CD4-positive, alpha-beta T cell treated with Interleukin-21 for 1 hour (primary cell): ENCODE measurements at places on chromosomes 5 and 9.

GRCh38 chr5:58341476-58341875 is 118.4 kb downstream of the PLK2 start:
- no peak for DNase-seq

DNA sequence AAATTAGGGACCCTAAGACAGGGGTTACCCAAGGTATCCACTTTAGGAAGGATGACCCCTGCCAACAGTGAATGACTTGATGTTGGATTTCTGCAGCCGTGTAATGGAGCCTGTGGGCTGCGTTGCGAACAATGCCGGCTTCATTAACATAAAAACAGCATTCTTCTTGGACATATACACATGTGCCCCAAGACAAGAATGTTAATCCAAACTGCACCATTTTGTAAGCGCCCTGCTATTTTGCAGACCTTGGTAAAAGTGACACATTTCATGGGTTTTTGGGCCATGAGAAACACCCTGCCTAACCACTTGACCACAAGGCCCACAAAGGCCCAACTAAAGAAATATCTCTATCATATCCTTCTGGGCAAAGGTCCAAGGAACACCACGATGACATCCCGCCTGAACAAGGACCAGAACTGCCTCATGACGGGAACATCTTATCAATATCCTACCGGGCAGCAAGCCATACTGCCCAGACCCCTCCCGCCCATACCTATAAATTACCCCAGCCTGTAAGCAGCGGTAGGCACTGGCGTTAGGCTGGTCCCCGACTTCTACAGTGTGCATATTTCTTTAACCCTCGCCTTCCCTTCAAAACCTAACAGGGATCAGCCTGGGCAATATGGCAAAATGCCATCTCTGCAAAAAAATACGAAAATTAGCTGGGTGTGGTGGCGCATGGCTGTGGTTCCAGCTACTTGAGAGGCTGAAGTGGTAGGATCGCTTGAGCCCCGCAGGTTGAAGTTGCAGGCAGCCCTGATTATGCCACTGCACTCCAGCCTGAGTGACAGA is 9.7 kb upstream of the PDCD1LG2 start:
- no peak for DNase-seq

DNA sequence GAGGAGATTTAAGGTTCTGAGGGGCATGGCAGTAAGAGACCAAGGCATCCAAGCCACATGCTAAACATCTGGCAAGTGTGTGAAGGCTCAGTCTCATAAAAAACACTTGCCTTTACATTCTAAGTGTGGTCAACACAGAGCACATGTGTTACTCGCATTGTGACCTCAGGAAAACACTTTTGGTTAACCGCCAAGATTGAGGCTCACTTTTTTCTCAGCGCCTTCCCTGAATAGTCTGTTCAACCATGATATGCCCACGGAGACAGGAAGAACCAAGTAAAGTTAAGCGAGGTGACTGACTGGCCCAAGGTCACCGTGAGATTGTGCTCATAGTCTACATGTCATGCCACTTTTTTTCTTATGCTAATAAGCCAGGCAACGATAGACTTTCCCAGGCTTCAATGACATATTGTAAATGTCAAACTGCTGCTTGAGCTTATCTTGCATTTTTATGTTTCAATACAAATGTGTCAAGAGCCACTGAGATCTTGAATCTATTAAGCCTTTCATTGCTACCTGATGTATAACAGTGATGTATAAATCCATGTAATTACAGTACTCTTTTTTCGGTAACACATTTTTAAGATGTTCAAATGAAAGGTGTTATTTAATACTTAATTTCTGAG is 21.1 kb upstream of the IL9 start:
- peak; percentile 19 for DNase-seq

DNA sequence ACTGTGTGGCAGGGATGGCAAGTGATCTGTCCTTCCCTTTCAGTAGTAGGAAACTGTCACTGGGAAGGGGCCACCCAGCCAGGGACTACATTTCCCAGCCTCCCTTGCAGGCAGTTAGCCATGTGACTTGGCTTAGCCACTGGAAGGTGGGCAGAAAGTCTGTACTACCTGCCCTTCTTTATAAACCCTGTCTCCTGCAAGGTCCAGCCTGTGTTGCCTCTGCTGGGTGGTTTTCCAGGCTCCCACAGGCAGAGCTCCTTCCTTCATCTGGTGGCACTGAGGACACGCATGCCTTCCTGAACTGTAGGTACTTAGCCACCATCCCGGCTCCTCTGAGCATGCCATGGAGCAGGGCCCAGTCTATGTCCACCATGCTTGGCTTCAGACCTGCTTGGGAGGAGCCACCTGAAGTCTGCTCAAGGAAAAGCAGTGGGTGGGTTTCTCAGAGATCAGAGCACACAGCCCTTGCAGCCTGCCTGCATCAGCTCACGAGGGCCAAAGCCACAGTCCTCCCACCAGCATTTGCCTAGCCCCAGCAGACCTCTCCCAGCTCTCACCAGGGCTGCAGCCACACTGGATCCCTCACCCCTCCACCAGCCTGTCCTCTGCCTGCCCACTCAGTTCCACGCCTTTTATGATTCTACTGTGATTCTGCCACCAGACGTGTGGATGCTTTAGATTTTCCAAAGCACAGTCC is 16.7 kb upstream of the SLC25A51 start:
- peak; percentile 8 for DNase-seq
